ENCODE measurements at places on chromosomes 11 and 22. TPM values are rescaled to one million over a fixed set of nuclear protein-coding genes. Genes with fewer than 3 reads are reported as not detected.

The PGA4 gene
- not detected for total RNA-seq

The CAPN1 gene
- total RNA-seq, result 130 TPM

The ABCG4 gene
- 0.47 TPM for total RNA-seq

The CASP4 gene
- 4.6 TPM for total RNA-seq

The DPP3 gene
- 56.7 TPM for total RNA-seq

The KRTAP5-5 gene
- total RNA-seq, result not detected

The TMEM223 gene
- 24.7 TPM for total RNA-seq

The XKR3 gene
- total RNA-seq, result not detected

The PDGFB gene
- total RNA-seq, result 2.9 TPM

The FXYD6 gene
- 0.11 TPM for total RNA-seq

The MUC6 gene
- not detected for total RNA-seq

The MIOX gene
- total RNA-seq, result not detected

The KCNQ1 gene
- total RNA-seq, result 0.75 TPM

The DGAT2 gene
- 1.4 TPM for total RNA-seq

The SEC14L6 gene
- total RNA-seq, result not detected

The WBP2NL gene
- not detected for total RNA-seq

The HBG1 gene
- not detected for total RNA-seq

The HEPN1 gene
- not detected for total RNA-seq

The UBQLN3 gene
- total RNA-seq, result not detected

The KCNJ1 gene
- total RNA-seq, result not detected

The AQP11 gene
- 0.89 TPM for total RNA-seq

The RAG1 gene
- 0.42 TPM for total RNA-seq

The EIF3L gene
- total RNA-seq, result 272 TPM

The USP2 gene
- total RNA-seq, result 1.3 TPM

The ROBO4 gene
- total RNA-seq, result not detected

The SHISA8 gene
- 0.07 TPM for total RNA-seq

The CASP5 gene
- not detected for total RNA-seq

The SCGB1C1 gene
- not detected for total RNA-seq

The TRIOBP gene
- 24.9 TPM for total RNA-seq

The IGLL1 gene
- total RNA-seq, result not detected

The ELMOD1 gene
- 0.11 TPM for total RNA-seq

The PHOX2A gene
- total RNA-seq, result not detected

The CLCF1 gene
- total RNA-seq, result 32.5 TPM

The VSIG10L2 gene
- total RNA-seq, result not detected

The KDELR3 gene
- total RNA-seq, result 19.3 TPM

The TNNI2 gene
- not detected for total RNA-seq

The MAJIN gene
- total RNA-seq, result not detected

The SOX10 gene
- total RNA-seq, result not detected

The TSGA10IP gene
- total RNA-seq, result not detected

The OR10D3 gene
- total RNA-seq, result not detected

The AIFM3 gene
- 3.5 TPM for total RNA-seq

The P2RX3 gene
- total RNA-seq, result 0.15 TPM
